Progenitor cell of endocrine pancreas (in vitro differentiated cells): ENCODE measurements at places on chromosomes 12 and 14. TPM values are rescaled to one million over a fixed set of nuclear protein-coding genes. Genes with fewer than 3 reads are reported as not detected.

DIABLO gene
- 63.8 and 65.3 TPM in 2 replicates for total RNA-seq

GLT1D1 gene
- 5.7 and 6.5 TPM in 2 replicates for total RNA-seq

ANKLE2 gene
- total RNA-seq: 81.1 and 83.7 TPM in 2 replicates

DNA sequence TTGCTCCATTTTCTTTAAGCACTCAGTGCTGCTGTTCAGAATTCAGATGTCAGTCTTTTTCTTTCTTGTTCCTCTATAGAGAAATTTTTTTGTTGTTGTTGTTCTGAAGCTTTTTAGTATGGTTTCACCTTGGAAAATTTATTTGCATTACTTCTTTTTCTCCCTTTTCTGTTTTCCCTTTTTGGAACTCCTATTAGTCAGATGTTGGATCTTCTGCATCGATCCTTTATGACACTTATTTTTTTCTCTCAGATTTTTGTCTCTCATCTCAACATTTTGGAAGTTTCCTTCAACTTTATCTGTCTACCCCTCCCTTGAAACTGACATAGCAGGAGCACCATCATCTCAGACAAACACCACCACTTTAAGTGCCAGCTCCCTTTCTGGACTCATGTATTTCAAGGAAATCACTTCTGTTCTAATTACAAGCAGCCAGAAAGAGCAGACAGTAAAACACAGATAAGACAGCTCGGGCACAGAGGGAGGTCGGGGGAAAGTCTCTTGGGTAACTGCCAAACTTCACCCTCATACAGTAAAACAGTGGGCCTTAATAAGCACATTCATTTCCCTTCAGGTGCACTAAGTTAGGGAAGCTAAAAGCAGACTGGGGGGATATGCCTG lies 222.7 kb upstream of the PLXNC1 start:
- H3K4me3 ChIP-seq: no peak overlapping the region
- no peaks in the 10 kb centered on the region for H3K27me3 ChIP-seq
- no peaks in the 10 kb centered on the region for H3K4me1 ChIP-seq
- DNase-seq: no peak
- no peaks in the 10 kb centered on the region for H3K36me3 ChIP-seq

GRCh38 chr14:52014601-52015267 lies 25.4 kb downstream of the RTRAF start:
- no peak overlapping the region for H3K27ac ChIP-seq
- H3K4me1 ChIP-seq: peaks cover 1% of the 10 kb centered on the region
- H3K36me3 ChIP-seq: peaks cover 13% of the 10 kb centered on the region
- peaks cover 7% of the 10 kb centered on the region for H3K27me3 ChIP-seq
- no peak overlapping the region for H3K4me3 ChIP-seq

DNA sequence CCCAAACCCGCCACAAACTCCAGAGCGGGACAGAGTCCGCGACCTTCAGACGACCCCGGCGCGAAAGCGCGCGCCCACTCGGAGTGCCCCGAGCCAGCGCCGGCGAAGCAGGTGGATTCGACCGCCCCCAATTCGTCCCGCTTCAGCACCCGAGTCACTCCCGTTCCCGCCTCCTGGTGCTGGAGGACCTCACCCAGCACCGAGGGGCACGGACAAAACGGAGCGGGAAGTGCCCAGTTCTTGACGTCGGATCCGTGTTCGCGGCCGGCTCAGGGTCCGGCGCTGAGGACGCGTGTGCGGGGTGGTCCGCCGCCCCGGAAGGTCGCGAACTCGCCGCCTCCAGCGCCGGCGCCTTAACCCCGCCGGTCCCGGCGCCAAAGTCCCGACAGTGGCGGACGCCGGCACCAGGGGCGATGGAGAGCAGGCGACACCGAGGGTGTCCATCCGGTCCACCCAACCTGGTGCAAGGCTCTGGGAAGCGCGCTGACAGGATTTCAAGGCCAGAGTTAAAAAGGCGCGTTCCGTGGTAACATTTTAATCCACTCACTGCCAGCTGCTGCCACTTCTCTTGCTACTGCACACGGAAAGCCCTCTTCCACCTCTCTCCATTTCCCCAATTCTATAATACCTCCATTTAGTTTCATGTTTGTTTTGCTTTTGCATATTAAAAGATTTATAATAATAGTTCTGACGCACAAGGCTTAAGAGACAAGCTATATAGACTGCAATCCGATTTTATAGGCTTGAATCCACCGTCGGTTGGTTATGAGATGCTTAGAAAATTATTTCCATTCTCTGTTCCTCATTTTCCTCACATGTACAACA lies 240.0 kb upstream of the CPNE8 start:
- H3K36me3 ChIP-seq: peaks cover 3% of the 10 kb centered on the region
- peak overlapping the region; percentile 60 for H3K4me3 ChIP-seq
- peaks cover 3% of the 10 kb centered on the region for H3K4me1 ChIP-seq
- DNase-seq: peak; percentile 41
- H3K27ac ChIP-seq: no peak overlapping the region

- peaks cover 2% of the 10 kb centered on the region for H3K4me1 ChIP-seq
- H3K36me3 ChIP-seq: no peaks in the 10 kb centered on the region
- no peak for DNase-seq
- peaks cover 34% of the 10 kb centered on the region for H3K27me3 ChIP-seq
- no peak overlapping the region for H3K4me3 ChIP-seq
- H3K27ac ChIP-seq: no peak overlapping the region
Observed at GRCh38 chr14:96176811-96177211, 27.8 kb upstream of the BDKRB2 start.

- peaks cover 5% of the 10 kb centered on the region for H3K4me1 ChIP-seq
- no peak overlapping the region for H3K4me3 ChIP-seq
- H3K27me3 ChIP-seq: peaks cover 9% of the 10 kb centered on the region
- no peaks in the 10 kb centered on the region for H3K36me3 ChIP-seq
- H3K27ac ChIP-seq: no peak overlapping the region
Observed at GRCh38 chr12:130728158-130729058, 12.3 kb upstream of the RIMBP2 start.

- H3K36me3 ChIP-seq: peaks cover 7% of the 10 kb centered on the region
- H3K4me1 ChIP-seq: peaks cover 22% of the 10 kb centered on the region
- no peak for DNase-seq
- H3K27me3 ChIP-seq: no peaks in the 10 kb centered on the region
- peak overlapping the region; percentile 86 for H3K27ac ChIP-seq
Observed at GRCh38 chr12:106840243-106840642, 65.8 kb downstream of the RIC8B start.

- no peak for DNase-seq
- no peak overlapping the region for H3K27ac ChIP-seq
- no peaks in the 10 kb centered on the region for H3K27me3 ChIP-seq
- no peaks in the 10 kb centered on the region for H3K4me1 ChIP-seq
Observed at GRCh38 chr14:81472096-81472800, 61.4 kb downstream of the SEL1L start.

DNA sequence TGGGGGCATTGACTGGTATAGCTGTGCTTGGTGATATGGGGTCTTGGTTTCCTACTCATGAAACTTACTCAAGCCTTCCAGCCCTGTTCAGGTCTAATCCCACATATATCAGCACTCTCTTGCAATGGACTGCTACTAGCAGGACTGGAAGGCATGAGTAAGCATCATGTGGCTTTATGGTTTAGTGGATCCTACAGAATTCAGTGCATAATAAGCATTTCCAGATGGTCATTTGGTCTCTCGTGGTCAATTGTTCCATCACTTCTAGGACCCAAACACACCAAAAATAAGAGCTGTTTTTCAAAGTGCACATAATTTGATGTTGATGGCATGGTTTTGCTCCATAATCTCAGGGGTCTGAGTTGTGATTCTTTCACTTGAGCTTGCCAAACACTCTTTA lies 114.4 kb downstream of the LMNTD1 start:
- H3K36me3 ChIP-seq: no peaks in the 10 kb centered on the region
- DNase-seq: no peak
- no peak overlapping the region for H3K4me3 ChIP-seq
- H3K27ac ChIP-seq: no peak overlapping the region

DNA sequence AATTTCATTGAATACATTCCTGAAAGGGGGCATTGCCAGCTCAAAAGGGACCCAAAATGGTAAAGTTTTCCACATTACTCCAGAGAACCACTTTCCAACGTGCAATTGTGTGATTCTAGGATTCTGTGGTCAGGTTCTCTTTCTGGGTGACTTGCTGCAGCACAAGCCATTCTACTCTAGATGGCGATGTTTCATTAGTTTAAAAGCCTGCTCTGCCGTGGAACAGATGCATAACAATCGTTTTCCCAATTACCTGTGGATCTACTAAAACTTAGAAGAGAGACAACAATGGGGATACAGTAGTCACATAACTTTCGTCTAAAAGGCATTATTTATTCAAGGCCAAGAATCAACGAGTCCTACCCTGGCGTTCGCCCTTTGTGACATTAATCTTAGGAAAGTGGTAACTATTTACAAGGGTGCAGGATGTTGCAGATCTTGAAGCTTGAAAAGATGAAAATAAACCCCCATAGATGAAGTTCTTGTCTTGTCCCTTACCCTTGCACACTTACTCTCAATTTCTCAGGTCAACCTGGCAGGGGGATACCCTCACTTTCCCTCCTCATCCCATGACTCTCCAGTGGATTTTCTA lies 400.9 kb downstream of the SNAPC1 start:
- H3K27ac ChIP-seq: no peak overlapping the region
- H3K4me1 ChIP-seq: no peaks in the 10 kb centered on the region
- H3K36me3 ChIP-seq: no peaks in the 10 kb centered on the region
- DNase-seq: peak; percentile 15
- no peak overlapping the region for H3K4me3 ChIP-seq

DNA sequence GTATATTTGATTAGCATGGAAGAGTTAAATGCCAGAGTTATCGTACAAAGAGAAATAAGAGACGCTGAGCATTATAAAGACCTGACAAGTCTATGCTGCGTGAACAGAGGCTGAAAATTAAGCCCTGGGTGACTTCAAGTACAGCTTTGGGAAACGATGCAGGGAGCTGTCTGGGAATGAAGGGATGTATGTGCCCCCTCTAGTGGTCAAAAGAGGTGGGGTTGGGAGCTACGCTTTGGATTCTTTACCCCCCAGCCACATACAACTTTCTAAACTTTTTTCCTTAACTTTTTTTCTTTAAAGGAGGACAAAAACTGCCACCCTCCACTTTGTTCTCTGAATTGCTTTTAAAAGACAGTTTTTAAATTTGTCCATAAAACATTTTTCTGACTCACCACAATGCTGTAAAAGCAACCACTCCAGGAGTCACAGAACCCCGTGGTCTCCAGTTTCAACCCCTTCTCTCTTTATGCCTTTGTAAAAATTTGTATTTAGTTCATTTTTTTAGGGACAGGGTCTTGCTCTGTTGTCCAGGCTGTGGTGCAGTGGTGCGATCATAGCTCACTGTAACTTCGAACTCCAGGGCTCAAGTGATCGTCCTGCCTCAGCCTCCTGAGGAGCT lies 59.4 kb downstream of the ZNF664 start:
- peaks cover 9% of the 10 kb centered on the region for H3K4me1 ChIP-seq
- no peaks in the 10 kb centered on the region for H3K36me3 ChIP-seq
- no peaks in the 10 kb centered on the region for H3K27me3 ChIP-seq
- H3K27ac ChIP-seq: no peak overlapping the region
- DNase-seq: no peak
- H3K4me3 ChIP-seq: no peak overlapping the region

- peaks cover 5% of the 10 kb centered on the region for H3K36me3 ChIP-seq
- no peak overlapping the region for H3K27ac ChIP-seq
- H3K27me3 ChIP-seq: no peaks in the 10 kb centered on the region
- no peak overlapping the region for H3K4me3 ChIP-seq
- peaks cover 4% of the 10 kb centered on the region for H3K4me1 ChIP-seq
- no peak for DNase-seq
Observed at GRCh38 chr14:54881761-54882401, 20.7 kb downstream of the GCH1 start.

DNA sequence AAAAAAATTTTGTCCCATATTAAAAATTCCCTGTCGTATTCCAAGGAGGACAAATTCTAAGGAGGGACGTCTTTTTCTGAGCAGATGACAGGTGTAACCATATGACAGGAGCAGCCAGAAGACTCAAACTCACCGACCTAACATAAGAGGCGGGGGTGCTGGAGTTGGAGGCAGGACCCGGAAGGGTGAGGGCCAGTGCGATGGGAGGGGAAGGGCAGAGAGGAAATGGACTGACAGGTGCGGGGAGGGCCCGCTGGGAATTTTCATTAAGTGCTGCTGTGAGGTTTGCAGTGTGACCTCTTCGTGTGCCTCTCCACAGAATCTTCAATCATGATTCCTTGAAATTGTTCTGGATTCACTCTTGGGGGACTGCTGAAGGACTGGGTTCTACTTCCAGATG lies 189.4 kb downstream of the NTF3 start:
- H3K4me1 ChIP-seq: no peaks in the 10 kb centered on the region
- H3K27me3 ChIP-seq: peaks cover 46% of the 10 kb centered on the region
- H3K27ac ChIP-seq: no peak overlapping the region
- H3K36me3 ChIP-seq: no peaks in the 10 kb centered on the region
- no peak for DNase-seq
